ENCODE measurements at places on chromosomes 1 and 21. TPM values are rescaled to one million over a fixed set of nuclear protein-coding genes. Genes with fewer than 3 reads are reported as not detected.

- no peak for DNase-seq
These were observed 34.1 kb upstream of the LRRC8D start for GRCh38 chr1:89786628-89787214.

DNA sequence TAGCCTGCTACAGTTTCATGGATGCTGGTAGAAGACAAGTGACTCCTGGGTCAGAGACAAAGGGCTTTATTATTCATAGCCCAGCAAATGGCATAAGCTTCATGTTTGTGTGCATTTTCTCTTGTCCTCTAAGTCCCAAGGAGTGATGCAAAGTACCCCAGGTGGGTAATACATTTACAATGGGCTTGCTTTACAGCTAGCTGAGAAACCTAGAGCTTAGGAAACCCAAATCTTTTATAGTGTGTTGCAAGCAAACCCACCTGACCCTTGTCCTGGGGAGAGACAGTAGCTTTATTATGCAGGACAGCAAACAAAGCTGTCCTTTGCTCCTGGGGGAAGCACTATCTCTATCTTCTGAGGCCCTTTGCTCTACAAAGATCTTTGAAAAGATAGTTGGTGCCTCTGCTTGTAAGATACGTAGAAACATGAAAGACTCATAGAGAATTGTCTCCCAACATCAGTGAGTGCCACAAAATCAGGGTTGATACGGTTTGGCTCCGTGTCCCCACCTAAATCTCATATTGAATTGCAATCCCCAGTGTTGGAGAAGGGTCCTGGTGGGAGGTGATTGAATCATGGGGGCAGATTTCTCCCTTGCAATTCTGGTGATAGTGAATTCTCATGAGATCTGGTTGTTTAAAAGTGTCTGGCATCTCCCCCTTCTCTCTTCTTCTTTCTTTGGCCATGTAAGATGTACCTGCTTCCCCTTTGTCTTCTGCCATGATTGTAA lies 315.8 kb upstream of the USP24 start:
- DNase-seq, result no peak

GRCh38 chr1:11838349-11839272 lies 9.0 kb downstream of the NPPA start:
- peak; percentile 76 for DNase-seq

GRCh38 chr1:111802984-111803383 lies 47.3 kb downstream of the DDX20 start:
- no peak for DNase-seq

DNA sequence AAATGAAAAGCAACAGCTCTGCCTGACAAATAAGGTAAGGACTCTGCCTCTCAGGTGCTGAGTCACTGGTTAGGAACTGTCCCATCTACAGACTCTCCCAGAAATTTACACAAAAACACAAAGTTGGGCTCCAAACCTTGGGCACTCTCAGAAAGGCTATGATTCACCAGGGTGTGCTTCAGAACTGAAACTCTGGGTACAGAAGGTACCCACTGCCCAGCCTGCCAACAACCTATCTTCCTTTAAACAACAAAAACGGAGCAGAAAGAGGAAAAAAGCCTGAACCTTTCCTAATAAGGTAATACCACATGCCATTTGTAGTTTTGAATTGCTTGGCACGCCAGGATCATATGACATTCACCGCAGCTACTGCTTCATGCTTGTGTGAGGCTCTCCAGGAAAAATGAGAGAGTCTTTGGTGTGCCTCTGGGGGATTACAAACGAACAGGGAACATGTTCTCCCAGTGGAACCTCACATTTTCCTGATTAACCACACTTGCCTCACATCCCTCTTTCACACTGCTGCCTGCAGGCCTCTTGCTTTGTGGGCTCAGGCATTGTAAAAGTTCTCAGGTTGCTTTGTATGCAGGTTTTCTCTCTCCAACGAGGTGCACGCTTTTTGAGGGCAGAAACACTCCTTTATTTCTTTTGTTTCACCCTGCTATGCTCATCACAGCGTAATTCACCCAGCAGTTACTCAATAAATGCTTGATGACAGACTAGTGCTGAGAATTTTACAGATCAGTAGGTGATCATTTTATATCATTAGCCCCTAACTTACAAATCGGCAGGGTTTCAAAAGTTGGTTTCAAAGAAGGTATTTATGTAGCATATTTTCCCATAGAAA lies 65.1 kb downstream of the GADD45A start:
- no peak for DNase-seq

GRCh38 chr1:21188235-21188634 lies 11.5 kb upstream of the EIF4G3 start:
- no peak for DNase-seq

DNA sequence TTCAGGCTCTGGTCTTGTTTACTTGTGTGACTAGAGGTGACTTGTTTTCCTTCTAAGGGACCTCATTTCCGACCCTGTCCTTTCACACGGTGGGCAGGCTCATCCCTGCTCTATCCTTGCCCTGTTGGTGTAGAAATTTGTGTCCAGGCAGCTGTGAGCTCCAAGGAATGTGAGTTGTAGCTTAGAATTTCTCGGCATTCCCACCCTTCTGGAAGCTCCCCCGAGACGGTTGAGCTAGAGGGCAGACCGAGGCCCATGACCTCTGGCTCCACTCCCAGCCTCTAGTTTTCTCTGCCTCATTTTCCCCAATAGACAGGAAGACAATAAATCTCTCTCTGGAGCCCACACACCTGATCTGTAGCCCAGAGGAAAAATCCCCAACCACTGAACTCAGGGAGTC lies 100.9 kb downstream of the NAV1 start:
- DNase-seq, result no peak

DNA sequence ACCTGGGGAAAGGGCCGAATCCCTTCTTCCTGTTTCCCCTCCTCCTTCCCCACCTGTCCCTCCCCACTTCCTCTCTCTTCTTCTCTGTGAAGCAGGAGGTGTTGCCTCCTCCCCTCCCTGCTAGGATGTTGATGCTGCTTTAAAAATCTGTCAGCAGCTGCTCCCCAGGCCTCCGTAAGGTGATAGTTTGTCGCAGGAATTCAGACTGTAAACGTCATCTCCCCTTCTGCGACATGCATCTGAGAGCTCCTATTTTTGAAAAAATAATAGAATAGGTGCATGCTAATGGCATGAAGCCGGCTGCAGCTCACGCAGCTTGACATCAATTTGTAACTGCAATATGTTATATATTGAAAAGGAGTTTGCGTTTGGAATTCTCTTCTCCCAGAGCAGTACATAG lies 70.1 kb downstream of the KAZN start:
- DNase-seq, result no peak

- DNase-seq, result no peak
These were observed 130.7 kb upstream of the BMP8A start for GRCh38 chr1:39360731-39361130.

- DNase-seq, result no peak
These were observed 19.6 kb upstream of the DUSP10 start for GRCh38 chr1:221761354-221762002.

DNA sequence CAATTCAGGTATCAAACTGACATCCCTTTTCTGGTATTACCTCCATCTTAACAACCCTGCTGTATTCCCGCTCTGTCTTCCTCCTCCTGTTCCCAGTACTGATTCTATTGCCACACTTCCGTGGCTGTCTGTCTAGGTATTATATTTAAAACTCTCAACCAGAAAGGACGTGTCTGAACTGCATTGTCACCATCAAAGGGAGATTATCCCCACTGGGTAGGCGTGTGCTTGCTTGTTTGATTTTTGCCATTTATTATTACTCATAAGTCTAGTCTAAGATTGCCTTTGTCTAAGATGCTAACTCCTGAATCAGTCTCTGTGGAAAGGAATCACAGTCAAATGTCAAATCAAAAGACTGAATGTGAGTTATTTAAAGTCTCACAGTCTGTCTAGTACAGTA lies 650.1 kb downstream of the KCNT2 start:
- DNase-seq, result no peak

GRCh38 chr1:232430467-232430866 lies 199.5 kb downstream of the SIPA1L2 start:
- no peak for DNase-seq

GRCh38 chr1:24805534-24806301 lies 60.5 kb downstream of the CLIC4 start:
- DNase-seq, result no peak

DNA sequence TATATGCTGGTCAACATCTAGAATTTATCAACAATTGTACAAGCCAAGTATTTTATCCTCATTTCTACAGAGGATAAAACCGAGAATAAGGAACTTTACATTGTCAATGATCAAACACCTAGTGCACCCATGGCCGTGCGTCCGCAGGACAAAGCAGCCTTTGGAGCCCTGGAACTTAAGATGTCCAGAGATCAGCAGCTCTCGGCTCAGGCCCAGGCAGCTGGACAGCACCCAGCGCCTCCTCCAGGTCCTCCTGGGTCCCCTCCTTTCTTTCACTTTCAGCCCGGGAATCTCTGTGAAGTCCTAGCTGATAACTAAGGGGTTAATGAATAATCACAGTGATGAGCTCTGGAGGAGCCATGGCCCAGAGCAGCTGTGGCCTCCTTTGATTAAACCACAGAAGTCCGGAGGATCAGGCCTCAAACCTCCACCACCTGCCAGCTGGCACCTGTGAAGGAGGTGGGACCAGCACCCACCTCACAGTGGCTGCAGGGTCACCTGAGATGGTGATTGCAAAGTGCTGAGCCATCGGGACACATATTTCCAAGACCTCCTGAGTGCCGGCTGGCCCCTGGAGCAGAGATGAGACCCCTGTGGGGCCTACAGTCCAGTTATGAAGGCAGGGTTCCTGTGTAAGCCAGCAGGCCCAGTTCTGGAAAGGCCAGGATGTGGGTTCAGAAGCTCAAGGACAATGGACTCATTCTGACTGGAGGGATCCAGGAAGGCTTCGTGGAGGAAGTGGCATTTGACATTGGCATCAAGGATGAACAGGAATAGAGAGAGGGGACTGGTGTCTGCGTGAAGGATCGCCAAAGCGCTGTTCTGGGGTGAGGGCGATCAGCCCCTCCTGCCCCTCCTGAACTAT lies 11.6 kb upstream of the SAMD11 start:
- DNase-seq, result no peak

The BMP8B gene
- 0.41 TPM for total RNA-seq

The FCRL5 gene
- total RNA-seq, result not detected

The CHODL gene
- total RNA-seq, result 6.9 TPM

The PKNOX1 gene
- 23.2 TPM for total RNA-seq

The DTL gene
- total RNA-seq, result 2.9 TPM

The ASH1L gene
- total RNA-seq, result 56.7 TPM

The DEPDC1 gene
- 2.4 TPM for total RNA-seq
